ENCODE measurements at places on chromosomes 4 and X. TPM values are rescaled to one million over a fixed set of nuclear protein-coding genes. Genes with fewer than 3 reads are reported as not detected.

DNA sequence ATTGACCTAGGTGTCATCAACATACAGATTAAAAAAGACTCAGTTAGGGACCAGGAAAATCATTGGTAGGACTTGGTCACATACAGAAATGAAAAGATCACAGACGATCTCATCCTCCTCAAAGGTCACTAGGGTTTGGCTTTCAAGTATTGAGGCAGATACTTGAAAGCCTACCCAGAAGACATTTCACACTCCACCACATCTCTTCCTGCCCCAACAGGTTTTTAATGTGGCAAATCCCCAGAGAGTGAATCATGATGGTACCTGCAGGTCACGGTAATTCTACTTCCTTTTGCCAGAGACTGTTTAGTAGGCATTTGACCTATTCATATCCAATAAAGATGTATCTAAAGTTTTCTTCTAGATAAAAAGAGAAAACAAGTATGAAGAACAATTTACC, 44.1 kb downstream of the INPP4B start:
- DNase-seq: no peak
- no peaks in the 10 kb centered on the region for H3K4me1 ChIP-seq
- no peak overlapping the region for H3K27ac ChIP-seq
- H3K27me3 ChIP-seq: no peaks in the 10 kb centered on the region
- no peak overlapping the region for H3K4me3 ChIP-seq
- H3K36me3 ChIP-seq: no peaks in the 10 kb centered on the region

DNA sequence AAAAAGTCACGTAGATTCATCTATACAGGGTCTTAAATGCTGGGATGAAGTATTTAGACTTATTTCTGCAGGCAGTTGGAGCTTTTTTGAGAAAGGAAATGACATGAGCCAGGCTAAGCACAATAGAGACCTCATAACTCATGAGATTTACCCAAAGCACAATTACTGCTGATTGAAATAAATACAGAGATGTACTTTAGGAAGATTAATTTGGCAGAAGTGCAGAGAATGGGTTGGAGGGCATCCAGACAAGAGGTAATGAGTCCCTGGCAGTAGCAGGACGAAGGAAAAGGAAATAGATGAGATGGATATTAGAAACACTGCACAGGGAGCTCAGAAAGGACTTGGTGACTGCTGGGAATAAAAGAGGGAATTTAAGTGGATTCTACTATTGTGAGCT, 129.1 kb downstream of the SHROOM4 start:
- DNase-seq: no peak
- H3K4me1 ChIP-seq: no peaks in the 10 kb centered on the region
- no peak overlapping the region for H3K27ac ChIP-seq

GRCh38 chr4:11106190-11106589, 322.5 kb downstream of the HS3ST1 start:
- no peaks in the 10 kb centered on the region for H3K36me3 ChIP-seq
- no peak for DNase-seq
- H3K27ac ChIP-seq: no peak overlapping the region
- H3K27me3 ChIP-seq: no peaks in the 10 kb centered on the region

- H3K36me3 ChIP-seq: no peaks in the 10 kb centered on the region
- no peak overlapping the region for H3K4me3 ChIP-seq
- H3K27ac ChIP-seq: no peak overlapping the region
- no peak for DNase-seq
- no peaks in the 10 kb centered on the region for H3K27me3 ChIP-seq
These were observed 19.0 kb downstream of the MMRN1 start for GRCh38 chr4:89913623-89914022.

DNA sequence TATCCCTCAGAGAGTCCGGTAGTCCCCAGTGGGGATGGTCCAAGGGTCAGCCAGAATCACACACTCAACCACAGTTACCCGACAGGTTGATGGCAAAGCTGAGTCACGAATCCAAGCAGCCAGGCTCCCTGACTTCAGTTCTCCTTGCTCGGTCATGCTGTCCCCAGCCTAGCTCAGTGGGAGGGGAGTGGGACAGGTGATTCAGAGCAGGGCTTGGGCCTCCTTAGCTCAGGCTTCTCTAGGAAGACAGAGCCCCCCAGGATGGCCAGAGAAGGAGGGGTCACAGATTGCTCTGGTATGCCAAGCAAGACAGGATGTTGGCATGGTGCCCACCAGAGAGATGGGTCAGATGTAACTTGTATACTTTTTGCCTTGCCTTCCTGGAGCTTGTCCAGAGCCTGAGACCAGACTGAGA, 66.5 kb downstream of the EFNB1 start:
- peak overlapping the region; percentile 85 for H3K27ac ChIP-seq
- H3K27me3 ChIP-seq: no peaks in the 10 kb centered on the region
- peak overlapping the region; percentile 50 for H3K4me3 ChIP-seq
- no peaks in the 10 kb centered on the region for H3K36me3 ChIP-seq

GRCh38 chrX:27966955-27967354, 14.3 kb downstream of the DCAF8L1 start:
- no peaks in the 10 kb centered on the region for H3K4me1 ChIP-seq
- H3K36me3 ChIP-seq: no peaks in the 10 kb centered on the region
- H3K4me3 ChIP-seq: no peak overlapping the region
- no peaks in the 10 kb centered on the region for H3K27me3 ChIP-seq
- DNase-seq: no peak
- no peak overlapping the region for H3K27ac ChIP-seq

TRPC3 gene
- total RNA-seq: 0.11 TPM

PITX2 gene
- 49.2 TPM for total RNA-seq

CENPE gene
- total RNA-seq: 0.24 TPM

REELD1 gene
- not detected for total RNA-seq

Data from psoas muscle (tissue), 8 donors.